ENCODE measurements at places on chromosomes 3 and 15.

DNA sequence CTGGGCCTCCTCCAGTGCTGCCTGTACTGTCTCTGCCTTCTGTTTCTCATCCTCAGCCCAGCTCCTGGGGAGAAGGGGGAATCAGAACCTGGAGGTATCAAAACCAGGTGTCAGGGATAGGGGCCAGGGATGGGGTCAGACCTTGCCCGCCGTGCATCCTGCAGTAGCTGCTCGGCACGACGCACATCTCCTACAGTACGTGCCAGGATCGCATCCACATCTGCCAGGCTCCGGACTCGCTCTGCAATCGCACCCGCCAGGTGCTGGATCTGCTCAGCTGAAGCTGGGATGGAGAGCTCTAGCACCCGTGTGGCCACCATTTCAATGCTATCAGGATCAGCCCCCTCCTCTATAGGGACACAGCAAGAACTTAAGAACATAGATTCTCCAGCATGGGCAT lies 1.4 kb upstream of the USP19 start:
- DNase-seq = no peak

DNA sequence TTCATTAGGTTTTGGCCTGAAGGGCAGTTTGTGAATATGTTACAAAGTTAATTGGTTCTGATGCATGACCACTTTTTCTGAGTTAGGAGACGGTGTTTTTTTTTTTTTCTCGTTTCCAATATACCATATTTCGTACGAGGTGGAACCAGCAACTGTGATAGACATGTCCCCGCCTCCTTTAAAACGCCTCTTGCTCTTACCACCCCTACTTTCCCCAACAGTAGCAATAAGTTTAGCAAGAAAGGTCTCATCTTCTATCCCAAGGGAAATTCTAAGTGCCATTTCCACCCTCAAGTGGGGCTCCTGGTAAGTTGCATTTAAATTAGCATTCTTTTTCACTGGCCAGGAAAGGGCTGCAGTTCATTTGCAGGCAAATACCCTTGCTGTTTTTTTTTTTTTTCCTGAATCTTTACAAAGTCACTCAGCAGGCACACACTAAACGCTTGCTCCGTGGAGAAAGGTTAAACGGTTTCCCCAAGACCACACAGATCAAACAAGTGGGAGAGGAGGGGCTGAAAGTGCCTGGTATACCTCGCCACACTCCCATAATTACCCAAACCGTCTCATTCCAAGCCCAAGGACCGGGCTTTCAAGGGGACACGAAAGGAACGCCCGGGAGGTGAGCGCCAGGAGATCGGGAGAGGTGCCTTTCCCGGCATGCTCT lies 39.5 kb upstream of the MGA start:
- DNase-seq = no peak

GRCh38 chr15:58916962-58917361 lies 16.5 kb downstream of the SLTM start:
- DNase-seq = no peak

- no peak for DNase-seq
Observed at GRCh38 chr15:87628311-87628710, 628.2 kb downstream of the NTRK3 start.

DNA sequence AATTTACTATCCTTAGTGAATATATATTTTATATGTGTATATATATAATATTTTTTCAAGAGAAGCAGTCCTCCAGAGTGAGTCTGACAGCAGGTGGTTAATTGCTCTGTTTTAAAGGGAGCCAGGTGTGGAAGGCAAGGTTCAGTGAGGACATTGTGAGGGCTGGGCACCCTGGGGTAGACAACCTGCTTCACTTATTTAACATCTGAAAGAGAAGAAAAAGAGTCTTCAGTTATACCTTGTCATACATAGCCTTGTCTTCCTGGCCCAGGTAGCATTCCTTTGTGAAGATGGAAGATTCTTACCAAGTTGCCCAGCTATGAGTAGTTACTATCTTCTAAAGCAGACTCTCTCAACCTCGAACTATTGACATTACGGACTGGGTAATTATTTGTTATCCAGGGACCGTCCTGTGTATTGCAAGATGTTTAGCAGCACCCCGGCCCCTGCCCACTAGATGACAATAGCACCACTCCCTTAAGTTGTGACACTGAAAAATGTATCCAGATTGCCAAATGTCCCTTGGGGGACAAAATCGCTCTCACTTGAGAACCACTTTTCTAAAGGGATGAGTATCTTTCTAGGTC lies 336.0 kb upstream of the TRIM42 start:
- no peak for DNase-seq

DNA sequence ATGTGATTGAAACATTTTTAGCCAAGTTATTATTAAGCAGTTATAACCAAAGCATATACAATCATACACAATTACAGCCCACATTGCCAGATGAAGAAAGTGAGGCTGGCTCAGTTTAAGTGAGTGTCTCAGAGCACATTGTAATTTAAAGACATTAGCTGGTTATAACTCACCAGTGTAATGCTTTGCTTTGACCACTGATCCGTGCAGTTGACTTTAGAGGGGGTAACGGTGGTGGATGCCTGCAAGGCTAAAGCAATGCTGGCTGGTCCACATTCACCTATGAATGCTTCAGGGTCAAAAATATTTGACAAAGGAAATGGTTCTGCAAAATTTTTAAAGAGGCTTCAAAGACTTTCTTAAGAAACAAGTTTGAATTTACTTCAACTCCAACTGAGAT lies 1.2 kb downstream of the C3orf85 start:
- DNase-seq = no peak

DNA sequence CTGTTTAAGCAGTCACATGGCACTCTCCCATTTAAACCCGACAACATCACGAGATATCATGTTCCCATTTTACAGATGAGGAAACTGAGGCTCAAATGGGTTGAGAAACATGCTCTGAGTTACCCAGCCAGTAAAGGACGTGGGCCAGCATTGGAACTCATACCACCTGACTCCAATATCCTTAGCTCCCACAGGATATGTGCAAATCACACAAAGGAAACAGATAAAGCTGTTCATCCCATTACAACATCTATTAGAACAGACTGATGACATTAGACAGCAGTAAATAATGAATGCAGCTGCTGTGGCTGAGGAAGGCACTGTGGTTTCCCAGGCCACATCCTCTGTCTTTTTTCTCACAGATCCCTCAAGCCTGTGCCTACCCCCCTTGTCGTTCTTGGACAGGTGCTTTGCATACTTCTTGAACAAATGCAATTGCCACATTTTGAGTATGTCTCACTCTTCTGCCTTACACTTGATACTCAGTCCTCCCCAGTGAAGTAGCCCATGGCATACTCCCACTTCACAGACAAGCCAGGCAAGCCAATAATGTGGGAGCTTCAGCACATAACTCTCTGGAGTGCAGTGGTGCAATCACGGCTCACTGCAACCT lies 17.7 kb downstream of the FRMD4B start:
- DNase-seq = peak; percentile 37

DNA sequence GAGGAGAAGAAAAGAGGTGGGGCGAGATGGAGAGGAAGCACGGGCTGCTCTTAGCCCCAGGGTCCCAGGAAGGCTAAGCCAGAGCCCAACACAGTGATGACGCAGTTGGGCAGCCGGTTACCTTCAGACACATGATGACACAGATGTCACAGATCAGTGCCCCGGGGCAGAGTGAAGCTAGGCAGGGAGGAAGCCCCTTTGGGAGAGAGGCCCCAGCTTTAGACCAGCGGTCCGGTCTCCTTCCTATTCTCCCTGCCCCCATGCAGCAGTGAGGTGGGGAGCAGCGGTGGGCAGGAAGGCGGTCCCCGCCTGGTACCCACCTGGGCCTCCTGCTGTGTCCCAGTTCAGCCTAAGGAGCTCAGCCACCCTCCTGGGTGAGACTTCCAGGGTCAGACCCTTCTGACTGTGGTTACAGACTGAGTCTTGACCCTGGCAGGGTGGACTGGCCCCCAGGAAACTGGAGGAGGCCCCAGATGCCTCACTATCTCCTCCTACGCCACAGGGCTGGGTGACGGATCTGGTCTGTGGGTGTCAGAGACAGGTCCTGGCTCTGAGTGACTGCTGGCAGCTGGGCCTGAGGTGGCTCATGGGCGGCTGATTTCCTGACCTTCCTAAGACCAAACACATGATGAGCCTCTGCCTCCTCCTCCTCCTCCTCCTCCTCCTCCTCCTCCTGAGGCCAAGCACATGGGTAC lies 38.8 kb upstream of the LINGO1 start:
- DNase-seq = no peak

- no peak for DNase-seq
Observed at GRCh38 chr3:26750263-26750662, 127.7 kb downstream of the LRRC3B start.

DNA sequence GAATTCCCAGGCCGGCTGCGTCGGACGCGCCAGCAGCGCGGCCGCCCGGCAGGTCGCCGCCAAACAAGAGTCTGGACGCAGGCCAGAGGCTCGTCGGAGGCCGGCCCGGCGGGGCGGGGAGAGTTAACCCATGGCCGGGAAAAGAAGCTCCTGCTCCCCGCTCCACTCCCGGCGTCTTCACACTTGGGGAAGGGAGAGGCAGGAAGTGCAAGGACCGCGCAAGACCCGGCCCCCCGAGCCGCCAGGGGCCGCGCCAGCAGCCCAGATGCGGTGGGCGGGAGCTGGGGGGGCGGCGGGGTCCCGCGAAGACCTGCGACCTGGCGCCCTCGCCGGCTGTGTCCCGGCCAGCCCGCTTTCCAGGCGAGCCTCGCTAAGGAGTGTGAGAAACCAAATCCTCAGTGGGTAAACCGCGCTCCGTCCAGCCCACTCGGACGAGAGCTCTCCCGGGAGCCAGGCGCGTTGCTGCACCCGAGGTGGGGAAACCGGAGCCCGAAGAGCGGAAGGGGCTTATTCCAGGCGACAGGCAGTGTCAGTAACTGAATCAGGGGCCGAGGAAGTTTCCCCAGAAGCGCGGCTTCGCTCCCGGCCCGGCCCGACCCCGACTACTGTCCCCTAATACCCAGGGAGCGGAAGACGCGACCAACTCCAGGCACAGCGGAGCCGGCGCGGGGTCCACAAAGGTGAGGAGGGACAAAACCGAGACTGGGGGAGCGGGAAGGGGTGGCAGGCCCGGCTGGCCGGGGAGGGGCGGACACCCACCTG lies 721 bp downstream of the ADAMTS7 start:
- DNase-seq = no peak

DNA sequence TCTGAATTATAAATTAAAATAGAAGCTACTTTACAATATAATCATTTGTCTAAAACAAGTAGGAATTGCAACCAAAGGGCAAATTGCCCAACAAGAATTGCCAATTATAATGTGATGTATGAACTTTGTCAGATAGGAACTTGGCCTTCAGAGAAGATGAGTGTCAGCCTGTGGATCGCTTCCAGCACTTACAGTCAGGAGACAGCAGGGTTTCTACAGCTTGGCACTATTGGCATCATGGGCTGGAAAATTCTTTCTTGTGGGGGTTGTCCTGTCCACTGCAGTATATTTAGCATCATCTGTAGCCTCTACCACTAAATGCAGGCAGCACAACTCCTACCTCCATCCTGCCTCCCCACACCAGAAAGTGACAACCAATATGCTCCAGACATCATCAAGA lies 48.1 kb upstream of the CRBN start:
- DNase-seq = no peak

DNA sequence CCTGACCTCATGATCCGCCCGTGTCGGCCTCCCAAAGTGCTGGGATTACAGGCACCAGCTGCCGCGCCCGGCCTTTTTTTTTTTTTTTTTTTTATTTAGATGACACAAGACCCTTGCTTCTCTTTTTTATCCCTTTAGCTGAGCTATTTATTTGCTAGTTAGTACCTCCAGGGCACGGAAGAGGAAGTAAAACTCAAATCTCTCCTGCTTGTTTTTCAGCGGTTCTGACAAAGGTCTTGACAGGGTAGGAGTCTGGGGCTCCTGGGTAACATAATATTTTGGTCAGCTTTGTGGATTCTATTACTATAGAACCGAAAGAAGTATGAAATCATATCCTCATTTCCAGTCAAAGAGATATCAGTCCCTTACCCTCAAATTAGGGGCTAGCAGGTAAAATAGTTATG lies 44.0 kb upstream of the ETV5 start:
- peak; percentile 74 for DNase-seq

DNA sequence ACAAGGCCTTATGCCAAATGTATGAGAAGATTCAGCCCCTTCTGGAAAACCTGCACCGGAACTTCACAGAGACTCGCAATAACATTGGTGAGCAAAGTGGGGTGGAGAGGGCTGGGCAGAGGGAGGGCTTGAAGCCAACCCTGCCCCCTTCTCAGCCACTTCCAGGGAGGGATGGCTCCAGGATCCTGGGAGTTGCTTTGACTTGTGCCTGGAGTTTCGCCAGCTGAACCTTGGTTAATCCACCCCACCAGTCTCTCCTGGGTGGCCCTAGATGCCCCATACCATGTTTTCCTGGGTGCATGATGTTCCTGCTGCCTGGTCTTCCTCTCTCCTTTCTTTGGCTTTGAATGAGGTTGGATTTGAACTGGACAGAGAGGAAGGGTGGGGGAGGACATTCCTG lies 10.8 kb downstream of the TBC1D21 start:
- DNase-seq = no peak

GRCh38 chr3:86208772-86209171 lies 782.2 kb downstream of the VGLL3 start:
- DNase-seq = no peak

- no peak for DNase-seq
Observed at GRCh38 chr3:18127859-18128681, 297.1 kb downstream of the SATB1 start.

GRCh38 chr3:57060089-57060821 lies at the start of gene SPATA12:
Gene SPATA12 (plus strand): TSS chr3:57060664. CDS start chr3:57073695, 13,031 bp downstream.
- no peak for DNase-seq

GRCh38 chr15:22902578-22902977 lies 64.1 kb downstream of the NIPA2 start:
- no peak for DNase-seq

DNA sequence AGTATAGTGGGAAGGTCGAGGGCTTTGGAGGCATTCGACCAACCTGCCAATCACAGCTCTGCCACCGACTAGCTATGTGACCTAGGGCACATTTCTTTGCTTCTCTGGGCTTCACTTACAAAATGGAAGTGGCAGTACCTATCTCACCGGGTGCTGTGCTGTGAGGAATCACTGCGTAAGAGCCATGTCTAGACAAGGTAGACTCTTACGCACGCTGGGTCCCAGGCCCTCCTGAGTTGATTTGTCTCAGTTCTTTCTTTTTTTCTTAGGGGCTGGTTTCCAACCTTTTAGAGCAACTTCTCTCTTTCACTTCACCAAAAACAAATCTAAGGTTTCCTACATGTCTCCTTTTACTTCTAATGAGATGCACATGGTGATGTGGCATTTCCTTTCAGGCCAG lies 18.8 kb downstream of the CA12 start:
- no peak for DNase-seq

DNA sequence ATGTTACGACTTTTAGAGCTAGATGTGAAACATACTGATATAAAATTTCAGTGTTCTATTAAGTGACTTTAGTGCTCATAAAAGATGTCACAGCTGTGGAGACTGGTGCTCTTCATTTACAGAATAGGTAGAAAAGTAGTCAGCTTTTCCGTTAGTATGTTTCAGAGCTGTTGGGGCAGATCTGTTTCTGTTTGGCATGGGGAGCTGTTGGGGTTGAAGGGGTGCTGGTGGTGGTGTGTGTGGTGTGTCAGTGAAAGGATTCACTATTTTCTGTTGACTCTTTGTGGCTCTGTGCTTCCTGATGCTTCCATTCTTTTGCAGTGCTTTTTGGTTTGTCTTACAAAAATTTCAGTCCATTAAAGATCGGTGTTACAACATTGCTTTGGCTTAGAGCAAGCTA lies 3.2 kb downstream of the UBE2E2 start:
- DNase-seq = no peak

Data from activated CD4-positive, alpha-beta T cell treated with anti-CD3 and anti-CD28 coated beads, Interleukin-10, Interleukin-2, amounts not matched to agents 100 ng/mL and 50 ng/mL, durations not matched to agents 16 hours and 8 hours (primary cell).